ENCODE measurements at places on chromosomes 6 and 20.

DNA sequence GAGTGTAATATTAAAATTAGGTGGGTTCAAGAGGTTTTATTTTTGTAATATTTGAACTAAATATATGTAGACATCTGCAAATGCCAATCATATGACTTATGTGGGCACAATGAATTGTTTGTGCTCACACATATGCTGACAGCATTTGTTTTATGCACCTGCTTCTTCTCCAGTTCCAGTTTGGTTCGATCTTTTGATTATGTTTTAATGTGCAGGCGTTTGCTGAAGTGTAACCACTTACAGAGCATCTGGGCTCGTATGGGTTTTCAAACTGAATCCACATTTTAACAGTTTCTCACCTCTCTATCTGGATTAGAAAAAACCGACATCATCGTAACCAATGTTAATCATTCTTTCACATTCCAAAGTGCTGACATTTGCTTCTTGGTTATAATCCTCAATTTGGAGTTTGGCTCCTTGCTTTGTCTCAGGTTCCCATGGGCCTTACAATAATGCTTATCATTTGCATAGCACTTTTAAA, 129.1 kb upstream of the SPACA1 start:
- no peak for DNase-seq

DNA sequence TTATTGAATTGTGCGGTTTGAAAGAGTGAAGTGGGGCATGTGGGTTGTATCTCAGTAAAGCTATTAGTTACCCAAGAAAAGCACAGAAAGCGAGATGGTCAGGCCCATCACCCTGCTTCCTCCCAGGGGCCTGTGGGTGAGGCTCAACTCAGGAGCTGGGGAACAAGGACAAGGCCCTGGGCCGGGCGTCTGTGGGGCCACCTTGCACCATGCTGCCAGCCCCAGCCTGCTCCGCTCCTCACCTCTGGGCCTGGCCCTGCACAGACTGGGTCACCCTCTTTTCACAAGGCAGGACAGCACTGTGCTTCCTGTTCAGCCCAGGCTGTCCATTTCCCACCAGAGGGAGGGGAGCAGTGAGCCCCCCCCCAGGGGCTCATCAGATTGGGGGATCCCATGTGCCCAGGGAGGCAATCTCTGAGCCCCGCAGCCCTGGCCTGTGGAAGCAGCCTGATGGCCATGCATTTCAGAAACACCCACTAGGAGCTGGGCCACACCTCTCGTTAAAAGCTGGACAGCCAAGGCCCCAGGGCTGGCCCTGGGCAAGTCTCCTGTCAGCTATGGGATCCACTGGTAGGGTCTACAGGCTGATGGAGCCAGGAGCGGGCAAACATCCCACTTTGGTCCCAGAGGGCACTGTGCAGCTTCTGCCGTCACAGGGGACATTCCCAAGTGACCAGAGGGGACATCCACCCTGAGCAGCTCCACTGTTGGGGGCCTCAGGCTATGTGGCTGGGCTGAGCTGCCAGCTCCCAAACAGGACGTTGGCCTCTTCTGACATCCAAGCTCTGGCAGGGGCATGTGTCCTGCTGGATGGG, 55.9 kb downstream of the YTHDF1 start:
- DNase-seq, result no peak

- no peak for DNase-seq
These were observed 164.0 kb upstream of the AGPAT4 start for GRCh38 chr6:161437851-161438250.

- no peak for DNase-seq
These were observed 98.6 kb downstream of the RFX6 start for GRCh38 chr6:116975600-116975999.

DNA sequence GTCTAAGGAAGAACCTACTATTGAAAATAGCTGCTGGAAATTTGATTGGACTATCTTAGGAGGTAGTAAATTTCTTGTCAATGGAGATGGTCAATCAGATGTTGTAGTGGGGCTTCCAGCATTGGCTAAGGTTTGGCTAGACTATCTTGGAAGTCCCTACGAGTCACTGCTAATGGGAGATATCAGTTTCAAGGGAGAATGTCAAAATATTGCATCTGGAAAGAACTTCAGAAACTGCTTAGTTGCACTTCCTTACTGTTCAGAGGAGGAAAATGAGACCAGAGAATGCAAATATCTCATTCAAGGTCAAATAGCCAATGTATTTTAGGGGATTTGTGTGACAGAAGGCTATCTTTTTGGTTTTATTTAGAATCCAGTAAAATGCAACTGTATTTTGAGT, 53.5 kb upstream of the CCN2 start:
- DNase-seq, result no peak

Measured in activated CD4-positive, alpha-beta T cell treated with anti-CD3 and anti-CD28 coated beads for 1 hour (primary cell).